Lower lobe of right lung (tissue), 2 donors: ENCODE measurements at places on chromosomes 4 and X.

DNA sequence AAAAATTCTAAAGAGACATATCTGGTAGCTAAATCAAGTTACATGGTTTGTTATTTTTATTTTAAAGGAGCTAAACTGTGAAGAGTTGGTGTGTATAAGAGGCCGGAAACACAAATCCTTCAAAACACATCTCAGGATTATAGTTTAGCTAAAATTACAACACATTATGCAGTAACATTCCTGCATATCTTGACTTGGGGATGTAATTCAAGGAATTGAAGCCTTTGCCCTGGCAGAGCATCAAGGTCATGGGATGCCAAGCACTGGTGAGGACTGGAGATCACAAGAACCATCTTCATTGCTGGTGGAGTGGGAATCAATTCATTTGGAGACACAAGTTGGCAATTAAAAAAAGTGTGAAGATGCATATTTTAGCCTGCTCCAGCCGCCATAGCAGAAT, 86.8 kb upstream of the LSM6 start:
- no peaks in the 10 kb centered on the region for H3K27me3 ChIP-seq
- H3K27ac ChIP-seq, result no peak overlapping the region
- no peak for DNase-seq
- no peaks in the 10 kb centered on the region for H3K4me1 ChIP-seq

- H3K4me3 ChIP-seq, result no peak overlapping the region
- no peak overlapping the region for H3K27ac ChIP-seq
- H3K27me3 ChIP-seq, result no peaks in the 10 kb centered on the region
- no peaks in the 10 kb centered on the region for H3K4me1 ChIP-seq
- no peak for DNase-seq
These were observed 67.7 kb downstream of the INPP4B start for GRCh38 chr4:142778430-142778829.

DNA sequence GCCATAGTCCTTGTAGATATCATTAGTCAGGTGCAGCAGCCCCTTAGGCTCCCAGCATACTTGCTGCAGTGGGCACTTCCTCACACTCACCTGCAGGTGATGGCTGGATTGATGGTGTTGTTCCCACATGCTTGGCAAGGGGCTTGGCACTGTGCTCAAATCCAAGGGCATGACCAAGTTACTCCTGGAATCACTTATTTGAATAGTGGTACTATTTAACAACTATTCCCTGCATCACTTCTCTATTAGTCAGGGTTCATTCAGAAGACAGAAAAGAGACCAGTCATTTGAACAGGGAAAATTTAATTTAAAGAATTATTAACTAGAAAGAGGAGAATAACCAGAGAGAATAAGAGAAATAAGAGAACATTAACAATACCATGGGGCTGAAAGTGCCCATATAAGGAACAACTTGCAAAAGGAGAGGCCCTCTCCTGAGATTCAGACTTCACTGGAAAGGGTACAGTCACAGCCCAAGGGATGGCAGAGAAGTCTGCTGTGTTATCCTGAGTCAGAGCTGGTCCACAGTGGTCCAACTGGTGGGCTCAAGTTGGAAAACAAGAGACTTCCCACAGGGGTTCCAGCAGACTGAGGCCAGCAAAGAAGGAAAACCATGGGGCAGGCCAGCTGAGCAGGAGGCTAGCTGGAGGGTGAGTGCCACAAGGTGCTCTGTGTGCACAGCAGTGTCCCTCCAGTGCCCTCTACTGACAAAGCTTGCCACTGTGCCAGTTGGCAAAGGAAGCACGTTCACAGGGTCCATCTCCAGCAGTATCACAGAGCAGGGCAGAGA, 9.8 kb downstream of the SPP1 start:
- H3K27ac ChIP-seq, result no peak overlapping the region
- H3K4me1 ChIP-seq, result no peaks in the 10 kb centered on the region
- peak; percentile 57 for DNase-seq
- H3K4me3 ChIP-seq, result no peak overlapping the region
- H3K27me3 ChIP-seq, result no peaks in the 10 kb centered on the region
- no peaks in the 10 kb centered on the region for H3K36me3 ChIP-seq

DNA sequence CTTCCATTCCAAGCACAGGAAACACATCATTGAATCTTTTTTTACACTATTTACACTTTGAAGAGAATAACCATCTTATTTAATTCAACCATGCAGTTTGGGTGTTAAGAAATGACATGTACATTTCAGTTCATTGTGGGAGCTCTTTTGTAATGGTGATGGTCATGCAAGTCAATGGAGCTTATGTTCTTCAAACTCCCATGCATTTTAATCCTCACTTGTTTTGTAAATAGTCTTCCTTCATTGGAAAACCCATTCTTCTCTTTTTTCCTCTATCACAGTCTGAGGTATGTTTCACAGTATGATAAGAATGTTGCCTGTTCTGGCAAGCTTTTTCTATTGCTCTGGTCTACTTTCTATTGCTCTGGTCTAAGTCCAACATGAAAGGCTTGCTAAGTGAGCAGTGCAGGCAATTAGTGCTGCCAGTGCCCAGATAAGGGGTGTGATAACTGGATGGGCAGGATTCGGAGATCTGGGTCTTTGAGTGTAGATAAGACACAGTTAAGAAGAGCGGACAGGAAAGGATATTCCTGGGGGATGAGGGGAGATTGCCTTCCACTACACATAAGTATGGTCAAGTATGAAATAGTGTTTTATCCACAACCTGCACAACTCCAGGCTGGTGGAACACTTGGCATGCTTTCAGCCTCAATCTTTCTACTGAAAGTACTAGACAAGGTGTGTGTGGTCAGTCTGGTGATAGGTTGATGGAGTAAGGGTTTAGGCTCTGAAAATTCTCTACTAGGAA, 17.1 kb downstream of the AFP start:
- no peak for DNase-seq
- no peaks in the 10 kb centered on the region for H3K36me3 ChIP-seq
- H3K27me3 ChIP-seq, result no peaks in the 10 kb centered on the region
- no peaks in the 10 kb centered on the region for H3K4me1 ChIP-seq
- no peak overlapping the region for H3K27ac ChIP-seq
- no peak overlapping the region for H3K4me3 ChIP-seq

DNA sequence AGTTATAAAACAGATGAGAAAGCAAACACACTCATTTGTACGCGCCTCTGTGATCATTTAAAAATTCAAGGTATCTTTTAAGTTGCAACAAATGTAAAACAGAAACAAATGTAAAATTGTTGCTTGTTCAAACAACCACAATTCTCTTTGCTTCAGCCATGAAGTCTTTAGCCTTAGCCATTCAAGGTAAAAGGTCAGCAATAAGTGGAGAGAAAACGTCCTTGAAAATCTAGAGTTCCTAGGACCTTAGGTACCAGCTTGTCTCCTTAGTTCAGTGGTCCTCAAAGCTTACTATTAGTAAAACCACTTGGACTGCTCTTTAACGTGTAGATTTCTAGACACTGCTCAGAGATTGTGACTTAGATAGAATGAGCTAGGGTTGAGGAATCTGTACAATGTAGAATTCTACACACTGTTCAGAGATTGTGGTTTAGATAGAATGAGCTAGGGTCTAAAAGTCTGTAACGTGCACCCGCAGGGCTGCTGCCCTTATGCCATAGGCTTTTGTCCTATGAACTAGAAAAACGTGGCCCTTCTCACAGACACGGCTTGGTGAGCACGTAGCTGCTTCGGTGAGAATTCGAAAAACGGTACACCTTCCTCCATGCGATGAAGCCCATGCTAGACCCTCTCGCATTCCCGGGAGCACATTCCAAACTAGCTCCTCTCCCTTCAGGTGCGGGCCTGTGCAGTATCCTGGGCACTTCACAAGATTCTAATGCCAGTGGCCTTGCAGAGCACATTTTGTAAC, 1.7 kb downstream of the PLAC8 start:
- H3K4me3 ChIP-seq, result peak overlapping the region; percentile 38
- peak overlapping the region; percentile 67 for H3K27ac ChIP-seq
- no peak for DNase-seq

DNA sequence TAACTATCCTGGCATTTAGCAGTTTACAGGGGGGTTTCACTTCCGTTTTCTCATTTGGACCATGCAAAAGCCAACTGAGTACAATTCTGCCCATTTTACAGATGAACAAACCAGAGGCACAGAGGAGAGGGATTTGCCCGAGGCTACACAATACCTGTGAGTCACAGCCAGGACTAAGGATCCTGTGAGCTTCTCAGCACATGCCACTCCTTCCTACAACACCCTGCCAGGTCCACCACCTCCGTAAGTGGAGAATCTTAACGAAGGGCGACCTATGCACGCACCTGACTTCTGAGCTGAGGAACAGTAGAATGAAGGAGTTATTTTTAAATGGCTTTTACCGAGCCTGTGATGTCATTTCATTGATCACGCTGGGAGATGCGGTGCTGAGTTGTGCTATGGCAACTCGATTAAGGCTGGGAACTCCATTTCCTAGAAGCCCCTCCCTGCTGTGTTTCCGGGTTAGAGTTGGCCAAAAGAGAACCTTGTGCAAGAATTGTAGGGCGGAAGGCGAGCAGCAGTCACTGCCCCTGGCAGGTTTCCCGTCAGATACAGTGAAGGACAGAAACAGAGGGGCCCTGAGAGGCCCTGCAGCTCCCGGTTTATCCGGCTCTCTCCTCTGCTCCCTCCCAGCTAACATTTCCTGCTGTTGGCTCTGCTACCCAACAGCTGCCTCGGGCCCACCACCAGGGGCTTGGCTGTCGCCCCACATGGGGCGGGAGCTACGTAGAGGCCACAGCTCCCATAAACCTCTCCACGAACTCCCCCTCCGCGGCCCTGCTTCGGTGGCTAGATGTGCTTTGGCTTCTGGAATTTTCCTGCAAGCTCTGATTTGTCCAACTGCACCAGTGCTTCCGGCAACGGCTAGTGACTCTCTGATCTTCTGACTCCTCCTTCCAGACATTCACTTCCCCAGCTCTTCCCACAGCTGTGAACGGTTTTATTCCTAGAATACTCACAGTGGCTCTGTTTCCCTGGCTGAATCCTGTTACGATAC, 75.1 kb upstream of the USP9X start:
- H3K27me3 ChIP-seq, result no peaks in the 10 kb centered on the region
- peak overlapping the region; percentile 46 for H3K4me3 ChIP-seq
- peak overlapping the region; percentile 92 for H3K27ac ChIP-seq

DNA sequence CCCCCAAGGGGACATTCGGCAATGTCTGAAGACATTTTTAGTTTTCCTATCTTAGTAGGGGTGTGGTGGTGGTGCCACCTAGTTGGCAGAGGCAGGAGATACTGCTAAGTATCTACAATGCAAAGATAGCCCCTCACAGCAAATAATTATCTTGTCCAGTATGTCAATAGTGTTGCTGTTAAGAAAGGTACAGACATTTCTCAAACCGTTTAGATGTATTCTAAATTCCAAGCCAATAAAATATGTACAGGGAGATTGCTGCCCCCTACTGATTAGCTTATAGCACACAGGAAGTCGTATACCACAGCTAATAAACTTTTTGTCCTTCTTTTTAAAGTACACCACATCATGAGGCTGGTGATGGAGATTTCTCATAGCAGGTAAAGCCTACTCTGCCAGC, 260.5 kb downstream of the TMA16 start:
- DNase-seq, result no peak
- H3K4me1 ChIP-seq, result no peaks in the 10 kb centered on the region
- H3K27me3 ChIP-seq, result no peaks in the 10 kb centered on the region
